Brain microvascular endothelial cell (primary cell): ENCODE measurements at places on chromosomes 4 and X.
A peak's percentile ranks its signal among the peaks of the same experiment; 100 is the strongest.

DNA sequence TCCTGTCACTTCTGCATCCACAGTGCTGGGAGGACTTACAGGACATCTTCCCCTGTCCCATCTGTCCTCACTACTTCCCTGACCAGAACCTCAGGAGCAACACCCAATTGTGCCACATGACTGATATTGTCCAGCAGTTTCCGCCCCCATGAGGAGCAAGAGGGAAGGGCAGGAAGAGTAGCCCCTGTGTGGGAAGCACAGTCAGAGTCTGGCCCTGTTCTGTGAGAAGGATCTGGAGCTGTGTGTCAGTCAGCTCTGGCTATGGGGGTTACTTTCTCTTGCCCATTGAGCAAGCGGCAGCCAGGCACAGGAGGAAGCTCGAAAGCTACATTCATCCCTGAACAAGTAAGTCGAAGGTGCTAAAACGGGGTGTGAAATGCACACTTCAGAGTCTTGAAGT, 14.8 kb upstream of the TRIM60 start:
- no peak for DNase-seq

- DNase-seq: no peak
Observed at GRCh38 chr4:54093324-54094240, 6.4 kb upstream of the GSX2 start.

DNA sequence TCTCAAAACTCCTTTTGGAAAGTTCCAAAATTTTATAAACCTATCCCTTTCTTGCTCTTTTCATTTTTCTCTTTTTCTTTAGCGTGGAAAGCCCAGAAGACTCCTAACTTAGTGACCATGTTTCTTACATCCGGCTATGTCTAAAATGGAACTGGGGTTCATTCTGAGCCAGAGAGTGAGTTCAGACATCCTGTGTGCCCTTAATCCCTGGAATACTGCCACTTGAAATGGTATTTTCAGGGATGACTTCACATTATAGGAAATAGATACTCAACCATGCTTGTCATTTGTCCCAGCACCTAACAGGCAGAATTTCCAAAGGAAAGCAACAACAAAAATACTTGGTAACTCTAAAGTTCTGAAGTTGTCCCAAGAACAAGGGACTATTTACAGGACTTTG, 379.6 kb downstream of the ARHGAP24 start:
- DNase-seq: no peak

DNA sequence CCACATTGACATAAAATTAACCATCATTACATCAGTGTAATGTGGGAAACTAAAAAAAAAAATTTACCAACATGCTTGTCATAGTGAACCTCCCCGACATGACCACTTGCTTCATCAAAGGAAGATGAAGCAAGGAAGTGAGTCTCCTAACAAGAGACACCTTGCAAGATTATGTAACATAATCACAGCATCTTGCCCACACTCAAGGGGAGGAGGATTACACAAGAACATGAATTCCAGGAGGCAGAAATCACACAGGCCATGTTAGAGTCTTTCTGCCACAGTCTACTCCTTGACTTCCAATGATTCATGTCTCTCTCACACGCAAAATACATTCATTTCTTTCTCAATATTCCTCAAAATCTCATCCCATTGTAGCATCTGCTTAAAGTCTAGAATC, 93.3 kb downstream of the AKAP4 start:
- DNase-seq: no peak

- DNase-seq: peak; percentile 91
Observed at GRCh38 chr4:98467627-98468072, 190.8 kb downstream of the TSPAN5 start.

GRCh38 chr4:152997771-152998487, 61.8 kb downstream of the FHDC1 start:
- DNase-seq: no peak

DNA sequence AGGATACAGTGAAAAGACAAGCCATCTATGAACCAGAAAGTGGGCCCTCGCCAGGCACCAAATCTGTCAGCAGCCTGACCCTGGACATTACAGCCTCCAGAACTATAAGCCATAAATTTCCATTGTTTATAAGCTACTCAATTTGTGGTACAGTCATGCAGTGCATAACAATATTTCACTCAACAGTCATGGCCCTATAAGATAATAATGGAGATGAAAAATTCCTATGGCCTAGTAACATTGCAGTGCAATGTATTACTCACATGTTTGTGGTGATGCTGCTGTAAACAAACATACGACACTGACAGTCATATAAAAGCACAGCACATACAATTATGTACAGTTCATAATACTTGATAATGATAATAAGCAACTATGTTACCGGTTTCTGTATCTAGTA, 17.1 kb upstream of the TLR1 start:
- no peak for DNase-seq

- no peak for DNase-seq
Observed at GRCh38 chr4:6896035-6896434, 13.6 kb upstream of the TBC1D14 start.

DNA sequence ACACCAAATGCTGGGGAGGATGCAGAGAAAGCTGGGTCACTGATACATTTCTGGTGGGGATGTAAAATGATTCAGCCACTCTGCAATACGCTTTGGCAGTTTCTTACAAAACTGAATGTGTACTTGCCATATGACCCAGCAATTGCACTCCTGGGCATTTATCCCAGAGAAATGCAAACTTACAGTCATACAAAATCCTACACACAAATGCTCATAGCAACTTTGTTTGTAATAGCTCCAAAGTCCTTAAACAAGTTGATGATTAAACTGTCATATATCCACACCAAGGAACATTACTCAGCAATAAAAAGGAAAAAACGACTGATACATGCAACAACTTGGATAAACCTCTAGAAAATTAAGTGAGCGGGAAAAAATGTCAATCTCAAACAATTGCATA, 12.3 kb downstream of the MID1 start:
- peak; percentile 37 for DNase-seq

DNA sequence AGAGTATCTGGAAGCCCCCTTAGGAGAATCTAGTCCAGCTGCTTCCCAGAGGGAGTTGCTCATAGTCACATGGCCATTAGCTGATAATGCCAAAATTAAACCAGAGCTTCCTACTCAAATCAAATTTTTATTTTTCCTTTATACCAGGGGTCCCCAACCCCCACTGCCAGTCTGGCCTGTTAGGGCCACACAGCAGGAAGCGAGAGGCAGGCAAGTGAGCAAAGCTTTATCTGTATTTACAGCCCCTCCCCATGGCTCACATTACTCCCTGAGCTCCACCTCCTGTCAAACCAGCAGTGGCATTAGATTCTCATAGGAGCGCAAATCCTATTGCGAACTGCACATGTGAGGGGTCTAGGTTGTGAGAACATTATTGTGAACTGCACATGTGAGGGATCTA, 19.2 kb upstream of the TNIP3 start:
- DNase-seq: no peak

GRCh38 chr4:151291485-151291884, 14.5 kb downstream of the PRSS48 start:
- DNase-seq: no peak

DNA sequence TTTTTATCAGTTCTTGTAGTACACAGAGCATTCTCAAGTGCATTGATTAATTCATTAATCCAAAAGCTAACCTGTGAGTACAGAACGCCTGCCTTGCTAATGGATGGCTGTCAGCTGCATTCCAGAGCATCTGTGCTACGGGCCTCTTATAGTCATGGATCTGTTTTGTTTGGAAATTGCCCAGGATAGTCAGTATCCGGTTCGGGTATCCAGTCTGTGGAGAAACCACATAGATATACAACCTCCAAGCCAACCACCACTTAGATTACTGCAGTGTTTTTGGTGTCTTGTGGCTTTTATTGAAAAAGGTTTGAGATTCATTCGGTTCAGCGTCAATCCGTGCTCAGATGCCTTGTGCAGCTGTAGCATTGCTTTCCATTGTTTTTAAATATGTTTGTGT, 4.0 kb downstream of the LAP3 start:
- peak; percentile 86 for DNase-seq

DNA sequence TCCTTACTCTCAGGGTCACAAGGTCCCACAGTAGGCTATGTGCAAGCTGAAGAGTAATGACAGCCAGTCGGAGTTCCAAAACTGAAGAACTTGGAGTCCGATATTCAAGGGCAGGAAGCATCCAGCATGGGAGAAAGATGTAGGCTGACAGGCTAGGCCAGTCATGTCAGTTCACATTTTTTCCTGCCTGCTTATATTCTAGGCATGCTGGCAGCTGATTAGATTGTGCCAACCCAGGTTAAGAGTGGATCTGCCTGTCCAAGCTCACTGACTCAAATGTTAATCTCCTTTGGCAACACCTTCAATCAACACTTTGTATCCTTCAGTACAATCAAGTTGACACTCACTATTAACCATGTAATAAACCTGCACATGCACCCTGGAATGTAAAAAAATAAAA, 960.9 kb upstream of the HS3ST1 start:
- no peak for DNase-seq

DNA sequence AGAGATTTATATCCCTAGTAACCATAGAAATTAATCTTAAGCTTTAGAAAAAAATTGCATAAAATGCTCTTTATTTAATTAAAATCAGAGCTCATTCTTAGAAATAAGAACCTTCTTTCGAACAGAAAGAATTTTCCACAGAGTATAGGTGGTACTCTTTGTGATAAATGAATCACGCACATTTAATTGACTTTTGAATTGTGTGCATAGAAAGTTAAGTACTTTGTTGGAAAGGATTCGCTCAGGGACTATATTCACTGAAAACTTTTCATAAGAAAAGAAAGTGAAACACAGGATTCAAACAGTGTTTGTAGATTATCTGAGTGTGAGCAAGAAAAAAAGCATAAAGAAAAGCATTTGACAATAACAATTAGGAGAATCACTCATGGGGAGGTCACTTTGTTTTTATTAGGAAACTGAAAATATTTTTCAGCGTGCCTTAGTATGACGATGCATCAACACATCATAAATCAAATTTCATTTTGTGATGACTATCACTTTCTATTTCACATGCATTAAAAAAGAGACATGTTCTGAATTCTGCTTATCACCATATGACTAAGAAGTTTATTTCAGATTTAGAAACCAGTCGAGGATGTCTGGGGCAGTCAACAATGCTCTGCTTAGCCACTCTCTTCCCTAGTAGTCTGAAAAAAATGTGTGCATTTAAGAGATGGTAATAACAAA, 49.5 kb downstream of the STX18 start:
- peak; percentile 34 for DNase-seq

DNA sequence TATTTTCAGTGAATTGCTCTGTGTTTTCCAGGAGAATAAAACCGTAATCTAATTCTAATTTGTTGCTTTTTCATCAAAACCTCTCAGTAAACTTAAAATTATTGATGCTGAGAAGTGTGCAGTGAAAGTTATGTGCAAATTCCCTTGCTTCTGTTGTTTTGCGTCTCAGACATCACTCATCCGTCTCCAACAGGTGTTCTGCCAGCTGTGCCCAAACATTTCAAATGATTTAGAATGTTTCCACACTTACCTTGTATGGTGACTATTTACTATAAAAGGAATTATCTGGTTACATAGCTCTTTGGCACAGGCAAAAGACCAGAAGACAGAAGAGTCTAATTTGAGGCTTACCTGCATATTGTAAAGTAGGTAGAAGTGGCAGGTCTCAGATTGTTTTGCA, 184.0 kb downstream of the BMPR1B start:
- no peak for DNase-seq

GRCh38 chr4:306551-306961, 1.3 kb upstream of the ZNF732 start:
- no peak for DNase-seq

- DNase-seq: no peak
Observed at GRCh38 chr4:78518561-78518960, 33.0 kb upstream of the ANXA3 start.

DNA sequence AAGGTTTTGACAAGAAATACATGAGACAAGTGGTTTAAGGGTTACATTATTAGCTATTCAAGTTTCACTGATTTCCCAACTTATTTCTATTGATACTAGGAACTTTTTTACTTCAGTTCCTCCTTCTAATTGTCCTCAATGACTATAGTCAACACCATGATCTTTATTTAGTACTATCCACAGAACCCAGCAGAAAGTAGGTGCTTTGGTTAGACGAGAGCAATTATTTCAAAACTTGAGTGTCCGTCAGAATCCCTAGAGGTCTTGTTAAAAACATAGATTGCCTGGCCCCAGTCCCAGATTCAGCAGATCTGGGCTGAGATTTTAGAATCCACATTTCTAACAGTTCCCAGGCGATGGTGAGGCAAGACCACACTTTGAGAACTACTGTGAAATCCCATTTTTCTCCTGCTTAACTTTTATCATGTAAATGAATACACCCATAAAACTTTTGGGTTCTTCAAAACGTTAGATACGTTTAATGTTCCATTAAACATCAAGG, 17.9 kb downstream of the EXOC1 start:
- no peak for DNase-seq

GRCh38 chr4:23105759-23106370, 413.1 kb downstream of the GBA3 start:
- no peak for DNase-seq

DNA sequence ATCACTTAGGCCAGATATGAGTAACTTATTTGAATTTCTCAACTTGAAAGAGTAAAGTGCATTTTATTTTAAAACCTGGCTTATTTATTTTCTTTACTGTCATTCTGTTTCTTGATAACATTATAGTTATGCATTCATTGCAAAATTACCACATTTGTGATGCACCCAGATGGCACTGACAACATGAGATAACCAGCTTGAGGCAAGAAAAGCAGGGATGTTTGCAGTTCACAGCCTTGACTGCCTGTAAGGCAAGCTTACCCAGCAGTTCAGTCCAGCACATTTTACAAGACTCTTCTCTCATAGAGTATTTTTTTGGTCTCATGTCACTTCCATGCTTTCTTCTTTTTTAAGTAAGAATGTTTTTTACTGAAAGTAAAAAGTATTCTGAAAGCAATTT, 25.3 kb upstream of the EPGN start:
- DNase-seq: no peak
